ENCODE measurements at places on chromosomes 1 and 21.

- no peak for DNase-seq
Observed at GRCh38 chr21:27329255-27329851, 362.5 kb upstream of the ADAMTS5 start.

DNA sequence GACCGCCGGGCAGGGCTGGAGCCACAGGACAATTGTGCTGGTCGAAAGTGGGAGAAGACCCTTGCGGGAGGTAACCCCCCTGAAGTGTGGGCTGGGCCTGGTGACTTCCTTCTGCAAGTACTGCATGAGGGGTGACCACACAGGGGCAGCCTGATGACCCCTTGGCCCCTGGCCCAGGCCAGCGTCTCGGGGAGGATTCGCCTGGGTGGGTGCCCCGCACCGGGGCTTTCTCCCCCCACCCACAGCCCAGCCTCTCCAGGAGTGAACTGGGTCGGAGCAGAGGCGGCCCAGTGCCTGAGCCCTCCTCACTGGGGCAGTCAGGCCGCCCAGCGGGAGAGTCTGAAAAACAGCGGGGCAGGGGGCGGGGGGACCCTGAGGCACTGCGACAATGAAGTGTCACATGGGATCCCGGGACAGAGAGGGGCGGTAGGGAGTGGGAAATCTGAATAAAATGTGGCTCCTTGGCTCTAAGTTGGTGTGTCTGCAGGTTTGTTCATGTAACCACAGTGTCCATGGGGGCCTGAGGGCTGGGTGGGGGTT, 1.6 kb upstream of the DNMT3L start:
- DNase-seq, result no peak

DNA sequence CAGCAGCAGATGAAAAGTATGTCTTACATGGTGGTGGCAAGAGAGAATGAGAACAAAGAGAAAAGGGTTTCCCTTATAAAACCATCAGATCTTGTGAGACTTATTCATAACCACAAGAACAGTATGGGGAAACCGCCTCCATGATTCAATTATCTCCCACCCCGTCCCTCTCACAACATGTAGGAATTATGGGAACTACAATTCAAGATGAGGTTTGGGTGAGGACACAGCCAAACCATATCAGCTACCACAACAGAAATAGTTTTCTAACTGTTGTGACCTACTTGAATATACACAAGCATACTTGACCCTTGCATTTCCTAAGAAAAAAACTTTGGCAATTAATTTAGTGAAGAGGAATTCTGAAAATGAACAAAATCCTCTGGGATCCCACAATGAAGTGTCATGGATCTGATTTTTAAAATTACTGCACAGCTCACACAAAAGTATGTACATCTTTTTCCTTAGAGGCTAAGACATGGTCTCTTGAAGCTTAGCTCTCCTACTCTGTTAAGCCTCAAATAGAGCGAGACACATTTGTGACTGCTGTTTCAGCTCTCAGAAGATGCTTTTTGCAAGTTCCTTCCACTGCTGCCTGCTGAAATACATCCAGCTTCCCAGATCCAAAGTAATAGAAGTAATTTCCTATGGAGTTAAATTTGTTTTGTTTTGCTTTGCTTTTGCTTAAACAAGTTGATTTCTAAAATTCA, 265.8 kb downstream of the DPYD start:
- no peak for DNase-seq

- no peak for DNase-seq
Observed at GRCh38 chr1:1612104-1612400, 3.2 kb upstream of the MIB2 start.

GRCh38 chr21:34844013-34844923, 175.5 kb downstream of the CLIC6 start:
- DNase-seq, result no peak

DNA sequence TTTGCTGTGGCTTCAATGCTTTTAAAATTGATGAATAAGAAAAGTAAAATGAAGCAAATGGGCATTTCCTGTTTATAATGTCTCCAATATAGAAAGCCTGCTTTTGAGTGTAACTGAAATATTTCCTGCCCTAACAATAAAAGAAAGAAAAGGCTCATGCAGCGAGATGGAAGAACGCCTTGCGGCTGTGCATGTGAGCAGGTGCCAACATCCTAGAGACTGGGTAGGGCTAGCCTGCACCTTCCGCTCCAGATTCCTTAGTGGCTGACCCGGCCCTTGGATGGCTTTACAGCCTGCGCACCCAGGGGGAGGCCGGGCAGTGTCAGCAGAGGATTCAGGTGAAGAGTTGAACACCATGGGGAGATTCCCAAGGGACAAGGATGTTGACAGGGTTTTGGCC, 21.8 kb downstream of the CNIH3 start:
- no peak for DNase-seq

- DNase-seq, result no peak
Observed at GRCh38 chr1:160163615-160164014, 12.2 kb downstream of the ATP1A4 start.

DNA sequence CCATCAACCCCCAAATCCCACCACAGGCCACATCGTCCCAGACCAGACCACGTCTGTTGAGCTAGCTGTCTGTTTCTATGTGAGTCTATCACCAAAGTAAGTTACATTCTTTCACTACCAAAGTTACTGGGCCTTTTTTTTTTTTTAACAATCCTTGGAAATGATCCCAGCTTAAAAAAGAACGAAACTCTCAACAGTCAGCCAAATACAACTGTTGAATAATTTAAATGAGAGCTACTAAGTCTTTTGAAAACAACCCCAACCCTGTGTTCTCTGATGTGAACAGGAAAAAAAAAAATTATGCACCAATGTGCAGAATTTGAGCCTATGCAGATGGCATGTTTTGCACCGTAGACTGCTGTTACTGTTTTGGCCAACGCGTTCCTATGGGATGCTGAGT, 134.0 kb upstream of the ETS2 start:
- no peak for DNase-seq

DNA sequence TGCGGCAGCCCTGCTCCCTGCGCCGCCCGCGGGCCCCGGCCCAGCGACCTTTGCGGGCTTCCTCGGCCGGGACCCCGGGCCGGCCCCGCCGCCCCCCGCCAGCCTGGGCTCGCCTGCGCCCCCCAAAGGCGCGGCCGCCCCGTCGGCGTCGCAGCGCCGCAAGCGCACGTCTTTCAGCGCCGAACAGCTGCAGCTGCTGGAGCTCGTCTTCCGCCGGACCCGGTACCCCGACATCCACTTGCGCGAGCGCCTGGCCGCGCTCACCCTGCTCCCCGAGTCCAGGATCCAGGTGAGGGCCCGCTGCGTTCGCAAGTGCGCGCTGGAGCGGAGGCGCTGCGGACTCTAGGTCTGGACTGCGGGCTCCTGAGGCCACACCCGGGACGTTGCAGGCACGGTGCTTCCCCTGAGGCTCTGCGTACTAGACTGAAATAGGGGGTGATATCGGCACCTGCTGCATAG, 351 bp downstream of the MIXL1 start:
- DNase-seq, result no peak

DNA sequence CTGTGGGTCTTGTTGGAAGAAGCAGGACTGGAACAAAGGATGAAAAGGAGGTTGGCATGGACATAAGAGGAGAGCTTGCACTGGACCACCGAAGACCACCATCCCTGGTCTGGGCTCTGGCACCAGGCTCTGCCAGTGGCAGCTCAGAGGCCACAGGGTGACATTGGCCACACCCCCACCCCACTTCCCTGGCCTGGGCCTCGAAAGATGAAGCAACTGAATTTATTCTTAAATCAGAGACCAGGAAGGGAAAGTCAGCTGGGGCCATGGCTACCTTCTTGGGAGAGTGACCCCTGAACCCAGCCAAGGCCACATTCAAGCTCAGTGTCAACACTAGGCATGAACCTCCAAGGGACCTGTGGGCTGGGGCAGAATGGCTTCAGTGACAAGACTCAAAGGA, 4.0 kb downstream of the KLHDC7A start:
- DNase-seq, result no peak

- DNase-seq, result no peak
Observed at GRCh38 chr1:39105841-39106765, 80.0 kb downstream of the NDUFS5 start.

DNA sequence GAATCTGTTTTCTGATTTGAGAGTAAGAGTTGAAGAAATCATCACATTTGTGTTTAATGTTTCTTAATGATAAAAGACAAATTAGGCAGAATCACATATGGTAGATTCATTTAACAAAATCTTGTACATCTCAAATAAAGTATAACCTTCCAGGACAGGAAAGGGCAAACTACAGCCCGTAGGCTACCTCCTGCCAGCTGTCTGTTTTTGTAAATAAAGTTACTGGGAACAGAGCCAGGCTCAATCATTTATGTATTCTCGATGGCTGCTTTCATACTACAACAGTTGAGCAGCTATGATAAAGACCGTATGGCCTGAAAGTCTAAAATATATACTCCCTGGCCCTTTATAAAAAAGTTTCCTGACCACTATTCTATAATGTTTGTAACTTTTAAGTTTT, 204.1 kb downstream of the COL24A1 start:
- DNase-seq, result no peak

DNA sequence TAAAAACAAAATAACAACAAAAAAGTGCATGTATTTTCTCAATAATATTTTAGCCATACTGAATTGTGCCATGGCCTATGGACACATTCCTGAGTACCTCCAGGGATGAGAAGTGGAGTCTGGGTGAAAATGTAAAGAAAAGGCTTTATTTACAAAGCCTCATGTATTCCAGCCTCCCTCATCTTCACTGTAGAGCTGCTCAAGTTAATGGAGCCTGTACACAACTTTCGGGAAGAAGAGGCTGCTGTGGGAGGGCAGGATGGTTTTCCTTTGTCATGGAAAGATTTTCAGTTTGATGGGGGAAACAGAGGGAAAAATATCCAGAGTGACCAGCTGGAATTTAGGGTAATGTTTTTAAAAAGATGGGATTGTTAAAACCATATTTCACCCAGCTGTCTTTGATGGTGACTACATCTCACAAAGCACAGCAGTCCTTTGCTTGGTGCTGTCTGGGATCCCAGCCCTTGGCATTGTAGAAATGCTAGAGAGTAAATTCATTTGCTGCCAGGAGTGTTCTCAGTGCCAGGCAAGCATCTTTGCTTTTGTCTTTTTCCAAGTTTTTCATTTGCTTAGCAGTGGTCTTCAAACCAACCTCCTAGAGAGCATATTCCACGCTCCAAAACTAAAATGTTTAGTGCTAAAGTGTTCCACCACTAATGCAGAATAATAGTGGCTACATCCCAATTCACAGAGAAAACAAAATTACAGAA, 54.9 kb downstream of the DPT start:
- DNase-seq, result no peak

DNA sequence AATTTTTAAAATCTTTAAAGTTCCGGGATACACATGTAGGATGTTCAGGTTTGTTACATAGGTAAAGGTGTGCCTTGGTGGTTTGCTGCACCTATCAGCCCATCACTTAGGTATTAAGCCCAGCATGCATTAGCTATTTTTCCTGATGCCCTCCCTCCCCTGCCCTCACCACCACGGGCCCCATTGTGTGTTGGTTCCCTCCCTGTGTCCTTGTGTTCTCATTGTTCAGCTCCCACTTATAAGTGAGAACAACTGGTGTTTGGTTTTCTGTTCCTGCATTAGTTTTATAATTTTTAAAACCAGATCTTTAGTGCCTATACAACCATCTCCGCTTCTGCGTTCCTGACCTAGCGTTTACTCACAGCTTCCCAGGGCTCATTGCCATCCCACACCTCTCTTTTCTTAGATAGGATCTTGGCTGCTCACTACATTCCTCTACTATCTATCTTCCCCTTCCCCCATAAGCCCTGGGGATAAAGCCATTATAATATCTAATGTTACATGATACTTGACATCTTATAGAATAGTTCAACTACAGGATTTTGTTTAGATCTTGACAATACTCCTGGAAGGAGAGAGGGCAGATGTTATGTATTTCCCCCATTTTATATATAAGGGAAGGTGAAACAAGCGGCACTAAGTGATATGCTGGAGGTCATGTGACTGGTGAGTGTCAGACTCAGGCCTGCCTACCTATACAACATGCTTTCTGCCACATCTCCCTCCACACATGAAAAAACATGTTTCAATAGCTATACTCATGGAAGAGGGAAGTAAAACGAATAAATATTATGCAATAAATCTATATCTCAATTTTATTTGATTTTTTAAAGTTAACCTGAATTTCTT, 52.3 kb upstream of the DNAJC6 start:
- DNase-seq, result no peak

DNA sequence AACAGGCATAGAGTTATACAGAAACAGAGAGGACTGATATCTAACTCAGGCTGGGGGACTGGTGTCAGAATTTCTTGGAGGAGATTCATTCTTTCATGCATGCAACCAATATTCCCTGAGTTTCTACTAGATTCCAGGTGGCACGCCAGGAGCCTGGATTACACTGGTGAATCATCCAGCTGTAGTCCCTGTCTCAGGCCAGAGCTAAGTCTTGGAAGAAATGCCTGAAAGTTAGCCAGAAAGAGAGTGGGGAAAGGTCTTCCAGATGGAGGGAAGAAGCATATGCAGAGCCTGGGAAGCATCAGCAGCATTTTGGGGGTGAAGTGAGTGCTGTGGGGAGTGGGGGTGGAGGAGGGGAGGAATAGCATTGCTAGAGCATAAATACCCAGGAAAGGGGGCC, 239.1 kb downstream of the OMA1 start:
- DNase-seq, result no peak

- DNase-seq, result no peak
Observed at GRCh38 chr1:17525996-17526686, 13.4 kb upstream of the ARHGEF10L start.

- DNase-seq, result no peak
Observed at GRCh38 chr1:228281631-228282328, 73.9 kb downstream of the OBSCN start.

DNA sequence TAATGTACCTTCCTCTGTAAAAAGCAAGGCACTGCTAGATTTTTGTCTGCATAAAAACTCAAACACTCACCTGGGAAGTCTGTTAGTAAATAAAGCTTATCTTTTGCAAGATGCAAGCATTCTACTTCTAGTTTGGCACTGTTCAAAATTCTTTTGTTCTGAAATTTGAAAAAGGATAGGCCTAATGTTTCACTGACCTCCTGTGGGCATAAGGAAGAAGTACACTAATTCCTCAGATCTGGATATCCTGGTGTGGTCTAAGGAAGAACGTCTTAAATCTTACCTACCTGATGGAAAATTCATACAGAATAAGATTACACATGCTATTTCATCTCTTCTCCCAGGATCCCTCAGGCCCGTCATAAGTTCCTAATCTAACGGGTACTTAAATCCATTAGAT, 93.5 kb upstream of the CAMK1G start:
- no peak for DNase-seq

DNA sequence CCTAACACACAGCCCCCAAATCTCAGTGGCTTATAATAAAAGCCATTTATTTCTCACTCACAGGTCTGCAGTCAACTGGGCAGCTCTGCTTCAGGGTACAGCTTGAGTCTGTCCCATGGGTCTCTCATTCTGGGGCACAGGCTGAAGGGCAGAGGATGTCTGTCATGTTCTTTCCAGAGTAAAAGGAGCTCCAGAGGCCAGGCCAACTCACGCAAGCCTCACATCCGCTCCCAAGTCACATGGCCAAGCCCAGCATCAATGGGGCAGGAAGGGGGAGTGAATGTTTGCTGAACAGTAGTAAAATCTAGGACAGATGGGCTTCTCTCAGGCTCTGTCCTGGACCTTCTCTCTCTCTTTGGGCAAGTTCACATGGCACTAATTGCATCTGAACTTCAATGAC, 7.1 kb upstream of the SSBP3 start:
- no peak for DNase-seq

Data from stimulated activated CD8-positive, alpha-beta memory T cell treated with anti-CD3 and anti-CD28 coated beads, Interleukin-7, amount 100 ng/mL, for 1 hour (primary cell).